ENCODE measurements at places on chromosomes 2 and 18. TPM values are rescaled to one million over a fixed set of nuclear protein-coding genes. Genes with fewer than 3 reads are reported as not detected.

SCN7A gene
- 0.05 TPM for total RNA-seq

EVA1A gene
- total RNA-seq: 45.7 TPM

XDH gene
- 76.6 TPM for total RNA-seq

ZNF804A gene
- total RNA-seq: 0.17 TPM

FAP gene
- 0.23 TPM for total RNA-seq

ACADL gene
- 1.9 TPM for total RNA-seq

UGT1A8 gene
- total RNA-seq: 0.17 TPM

IL1R2 gene
- 3.7 TPM for total RNA-seq

DNA sequence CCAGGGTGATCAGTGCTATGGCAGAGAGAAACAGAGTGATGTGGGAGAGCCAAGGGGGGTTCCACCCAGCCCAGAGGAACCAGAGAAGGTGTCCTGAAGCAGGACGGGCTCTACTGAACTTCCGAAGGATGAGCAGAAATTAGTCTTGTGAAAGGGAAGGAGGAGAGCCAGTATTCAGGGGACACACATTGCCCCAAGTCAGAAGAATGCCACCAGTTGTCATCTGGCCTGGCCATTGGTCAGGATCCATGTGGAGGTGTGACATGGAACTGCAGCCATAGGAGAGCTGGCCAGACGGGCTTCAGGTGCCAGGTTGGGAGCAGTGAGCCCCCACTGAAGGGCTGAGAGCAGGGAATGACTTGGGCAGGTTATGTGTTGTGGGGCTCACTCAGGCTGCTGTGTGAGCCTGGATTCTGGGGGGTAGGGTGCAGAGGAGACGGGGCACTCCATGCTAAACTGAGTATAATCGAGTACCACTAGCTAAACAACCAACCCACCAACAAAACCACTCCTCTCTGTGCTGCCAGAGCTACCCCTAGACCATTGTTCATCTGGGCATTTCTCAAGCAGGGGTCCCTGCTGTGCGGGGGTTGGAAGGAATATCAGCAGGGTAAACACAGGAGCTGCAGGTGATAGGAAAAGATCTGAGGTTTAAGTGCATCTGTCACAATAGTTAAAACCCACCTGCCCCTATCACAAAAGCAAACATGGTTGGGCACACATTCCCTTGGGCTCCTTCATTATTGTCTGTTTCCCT is 25.3 kb downstream of the MARCO start:
- H3K27ac ChIP-seq: no peak overlapping the region
- H3K36me3 ChIP-seq: no peaks in the 10 kb centered on the region
- H3K4me1 ChIP-seq: no peaks in the 10 kb centered on the region
- no peak for DNase-seq
- H3K4me3 ChIP-seq: no peak overlapping the region

DNA sequence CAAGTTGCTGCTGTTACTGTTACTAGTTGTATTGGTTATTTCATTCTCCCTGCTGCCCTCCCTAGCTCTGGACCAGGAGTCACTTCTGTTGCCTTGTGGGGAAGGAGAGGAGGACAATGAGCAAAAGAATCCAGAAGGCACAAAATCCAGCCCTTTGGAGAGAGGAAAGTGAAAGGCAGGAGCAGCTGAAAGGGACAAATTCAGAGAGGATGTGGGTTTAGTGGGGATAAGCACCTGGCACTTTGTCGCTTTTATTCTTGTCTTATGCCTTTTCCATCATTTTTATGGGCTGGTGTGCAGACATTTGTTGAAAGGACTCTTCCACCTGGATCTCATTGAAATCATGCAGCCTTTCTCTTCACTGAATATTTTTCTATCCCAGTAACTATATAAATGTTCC is 24.3 kb upstream of the LTBP1 start:
- H3K27me3 ChIP-seq: no peaks in the 10 kb centered on the region
- no peaks in the 10 kb centered on the region for H3K36me3 ChIP-seq
- no peaks in the 10 kb centered on the region for H3K4me1 ChIP-seq

GRCh38 chr2:142954493-142954892 is 77.0 kb downstream of the KYNU start:
- no peak overlapping the region for H3K4me3 ChIP-seq
- DNase-seq: no peak
- H3K36me3 ChIP-seq: peaks cover 18% of the 10 kb centered on the region
- no peak overlapping the region for H3K27ac ChIP-seq

DNA sequence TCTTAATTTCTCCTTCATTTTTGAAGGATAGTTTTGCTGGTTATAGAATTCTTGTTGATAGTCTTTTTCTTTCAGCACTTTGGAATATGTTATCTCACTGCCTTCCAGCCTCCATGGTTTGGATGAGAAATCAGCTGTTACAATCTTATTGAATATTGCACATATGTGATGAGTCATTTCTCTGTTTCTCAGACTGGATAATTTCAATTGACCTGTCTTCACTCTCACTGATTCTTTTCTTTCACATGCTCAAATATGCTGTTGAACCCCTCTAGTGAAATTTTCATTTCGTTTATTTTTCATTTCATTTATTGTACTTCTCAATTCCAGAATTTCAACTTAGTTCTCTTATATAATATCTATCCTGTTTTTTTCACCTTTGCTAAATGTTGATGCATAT is 22.2 kb downstream of the PDK1 start:
- no peak for DNase-seq
- no peaks in the 10 kb centered on the region for H3K4me1 ChIP-seq
- H3K27ac ChIP-seq: no peak overlapping the region
- no peaks in the 10 kb centered on the region for H3K27me3 ChIP-seq
- H3K4me3 ChIP-seq: no peak overlapping the region

GRCh38 chr2:240192661-240193060 is 52.2 kb upstream of the OTOS start:
- no peaks in the 10 kb centered on the region for H3K36me3 ChIP-seq
- H3K27me3 ChIP-seq: no peaks in the 10 kb centered on the region
- H3K27ac ChIP-seq: no peak overlapping the region
- H3K4me1 ChIP-seq: no peaks in the 10 kb centered on the region
- H3K4me3 ChIP-seq: no peak overlapping the region

- H3K27ac ChIP-seq: no peak overlapping the region
- no peaks in the 10 kb centered on the region for H3K27me3 ChIP-seq
- no peaks in the 10 kb centered on the region for H3K36me3 ChIP-seq
- no peak overlapping the region for H3K4me3 ChIP-seq
Measured at GRCh38 chr18:75097491-75098225, 111.3 kb downstream of the PTGR3 start.

- H3K27ac ChIP-seq: no peak overlapping the region
- H3K36me3 ChIP-seq: no peaks in the 10 kb centered on the region
- peaks cover 9% of the 10 kb centered on the region for H3K4me1 ChIP-seq
- no peak for DNase-seq
- H3K4me3 ChIP-seq: no peak overlapping the region
Measured at GRCh38 chr18:33838054-33838453, 260.0 kb downstream of the ASXL3 start.

GRCh38 chr2:36951574-36951973 is 14.8 kb downstream of the STRN start:
- no peaks in the 10 kb centered on the region for H3K4me1 ChIP-seq
- H3K4me3 ChIP-seq: no peak overlapping the region
- DNase-seq: no peak
- no peaks in the 10 kb centered on the region for H3K36me3 ChIP-seq
- H3K27ac ChIP-seq: no peak overlapping the region

GRCh38 chr2:193539188-193539587 is 1344.5 kb upstream of the TMEFF2 start:
- H3K27me3 ChIP-seq: no peaks in the 10 kb centered on the region
- no peaks in the 10 kb centered on the region for H3K4me1 ChIP-seq
- H3K27ac ChIP-seq: no peak overlapping the region
- no peak overlapping the region for H3K4me3 ChIP-seq
- no peak for DNase-seq
- no peaks in the 10 kb centered on the region for H3K36me3 ChIP-seq

DNA sequence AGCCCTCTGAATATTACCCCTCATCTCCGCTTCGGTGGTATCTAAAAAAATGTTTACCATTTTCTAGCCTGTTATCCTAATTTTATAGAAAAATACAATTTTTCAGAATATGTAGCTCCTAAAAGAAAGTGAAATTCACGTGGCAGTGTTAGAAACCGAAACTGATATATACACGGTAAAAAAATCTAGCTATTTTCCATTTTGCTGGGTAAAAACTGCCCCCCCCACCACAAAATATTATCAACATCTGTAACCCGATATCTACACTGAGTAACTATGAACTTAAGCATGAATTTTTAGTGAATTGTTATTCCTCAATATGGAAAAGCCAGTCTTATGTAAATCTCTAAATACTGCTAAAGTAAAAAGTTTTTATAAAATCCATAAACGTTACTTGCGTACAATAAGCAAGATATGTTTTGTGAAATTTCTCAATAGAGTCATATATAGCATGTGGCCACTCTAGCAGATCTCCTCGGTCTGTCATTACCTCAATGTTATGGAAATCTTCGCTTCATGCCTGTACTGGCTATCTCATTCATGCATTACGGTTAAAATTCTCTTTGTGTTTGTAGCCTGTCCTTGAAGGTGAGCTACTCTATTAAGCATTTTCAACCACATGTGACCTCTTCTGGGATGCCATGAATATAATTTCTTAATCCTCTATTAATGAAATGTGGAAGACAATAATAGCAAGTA is 524.2 kb downstream of the TRIB2 start:
- DNase-seq: no peak
- H3K4me1 ChIP-seq: no peaks in the 10 kb centered on the region
- no peak overlapping the region for H3K4me3 ChIP-seq

DNA sequence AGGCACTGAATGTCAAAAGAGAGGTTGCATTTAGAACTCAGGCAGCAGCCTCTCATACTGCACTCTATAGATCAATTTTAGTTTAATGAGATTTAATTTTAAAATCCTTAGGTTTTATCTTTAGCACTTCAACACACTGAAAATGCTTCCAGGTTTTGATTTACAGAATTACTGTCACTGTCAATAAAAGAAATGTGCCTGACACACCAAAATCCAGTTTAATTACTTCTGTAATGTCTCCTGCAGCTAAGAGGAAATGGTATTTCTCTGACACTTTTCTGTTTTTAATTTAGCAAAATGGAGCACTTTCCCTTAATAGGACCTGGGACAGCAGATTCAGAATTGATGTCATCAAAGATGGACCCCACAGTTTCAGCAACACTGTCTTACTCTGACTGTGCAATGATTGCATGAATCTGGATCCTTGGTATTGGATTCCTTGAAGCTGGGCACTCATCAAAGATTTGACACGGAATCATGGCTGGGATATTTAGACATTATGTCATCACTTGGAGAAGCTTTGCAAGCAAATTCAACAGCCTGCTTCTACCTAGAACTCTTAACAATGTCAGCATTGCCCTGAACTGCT is 576.5 kb downstream of the NRXN1 start:
- DNase-seq: no peak
- no peaks in the 10 kb centered on the region for H3K36me3 ChIP-seq
- no peak overlapping the region for H3K27ac ChIP-seq
- no peaks in the 10 kb centered on the region for H3K27me3 ChIP-seq
- H3K4me3 ChIP-seq: no peak overlapping the region

GRCh38 chr2:16240402-16240801 is 300.1 kb downstream of the MYCN start:
- no peaks in the 10 kb centered on the region for H3K4me1 ChIP-seq
- no peak overlapping the region for H3K27ac ChIP-seq
- no peak overlapping the region for H3K4me3 ChIP-seq
- no peaks in the 10 kb centered on the region for H3K36me3 ChIP-seq

DNA sequence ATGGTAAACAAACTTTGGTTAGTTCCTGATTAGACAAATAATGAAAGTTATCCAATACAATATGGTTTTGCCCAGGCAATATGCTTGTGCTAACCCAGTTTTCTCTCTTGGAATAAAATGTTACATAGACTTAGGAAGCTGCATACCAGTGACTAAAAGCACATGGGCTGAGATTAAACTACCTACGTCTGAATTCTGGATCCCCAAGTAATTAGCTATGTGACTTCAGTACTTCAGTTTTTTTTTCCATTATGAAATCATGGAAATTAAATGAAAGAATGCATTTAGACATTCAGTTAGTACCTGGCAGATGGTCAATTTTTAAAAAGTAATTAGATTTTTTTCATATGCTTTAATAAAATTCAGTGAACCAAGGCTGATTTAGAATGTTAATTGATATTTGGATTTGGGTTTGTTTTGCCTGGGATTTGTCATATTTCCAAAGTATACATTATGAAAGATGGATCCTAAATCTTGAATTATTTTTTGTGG is 213.9 kb downstream of the PTH2R start:
- no peaks in the 10 kb centered on the region for H3K4me1 ChIP-seq
- H3K27ac ChIP-seq: no peak overlapping the region
- no peaks in the 10 kb centered on the region for H3K36me3 ChIP-seq
- no peak overlapping the region for H3K4me3 ChIP-seq

DNA sequence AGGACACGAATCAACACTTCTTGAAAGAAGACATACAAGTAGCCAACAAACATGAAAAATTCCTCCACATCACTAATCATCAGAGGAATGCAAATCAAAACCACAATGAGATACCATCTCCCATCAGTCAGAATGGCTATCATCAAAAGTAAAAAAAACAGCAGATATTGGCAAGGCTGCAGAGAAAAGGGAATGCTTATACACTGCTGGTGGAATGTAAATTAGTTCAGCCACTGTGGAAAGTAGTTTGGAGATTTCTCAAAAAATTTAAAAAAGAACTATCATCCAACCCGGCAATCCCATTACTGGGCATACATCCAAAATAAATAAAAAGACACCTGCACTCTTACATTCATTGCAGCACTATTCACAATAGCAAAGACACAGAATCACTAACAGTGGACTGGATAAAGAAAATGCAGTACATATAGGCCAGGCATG is 78.7 kb downstream of the GRB14 start:
- H3K4me3 ChIP-seq: no peak overlapping the region
- H3K27me3 ChIP-seq: no peaks in the 10 kb centered on the region
- peaks cover 1% of the 10 kb centered on the region for H3K36me3 ChIP-seq
- no peak for DNase-seq
- peaks cover 17% of the 10 kb centered on the region for H3K4me1 ChIP-seq
- H3K27ac ChIP-seq: no peak overlapping the region

- no peaks in the 10 kb centered on the region for H3K27me3 ChIP-seq
Measured at GRCh38 chr18:48162956-48163737, 232.7 kb upstream of the SMAD2 start.

GRCh38 chr2:140865837-140866236 is 1265.0 kb downstream of the LRP1B start:
- DNase-seq: no peak
- H3K36me3 ChIP-seq: no peaks in the 10 kb centered on the region
- H3K4me3 ChIP-seq: no peak overlapping the region
- no peak overlapping the region for H3K27ac ChIP-seq
